ENCODE measurements at places on chromosomes 3 and 15.

DNA sequence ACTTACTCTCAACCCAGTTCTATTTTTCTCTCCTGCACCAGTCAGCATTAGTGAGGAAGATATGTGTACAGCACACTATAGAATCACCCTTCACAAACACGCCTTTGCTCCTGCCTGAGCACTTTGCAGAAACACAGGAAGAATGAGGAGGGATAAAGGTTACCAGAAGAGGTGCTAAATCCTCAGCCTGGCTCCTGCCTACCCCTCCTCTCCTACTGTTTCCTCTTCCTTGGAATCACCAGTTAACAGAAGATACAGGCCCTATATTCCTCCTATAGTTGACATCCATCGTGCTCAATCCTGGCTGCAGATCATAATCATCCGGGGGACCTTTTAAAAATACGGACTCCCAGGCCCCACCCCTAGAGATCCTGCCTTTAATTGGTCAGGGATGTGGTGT lies 28.9 kb downstream of the PARP15 start:
- no peak for DNase-seq

- DNase-seq = no peak
Measured at GRCh38 chr3:22244761-22245521, 493.9 kb upstream of the ZNF385D start.

DNA sequence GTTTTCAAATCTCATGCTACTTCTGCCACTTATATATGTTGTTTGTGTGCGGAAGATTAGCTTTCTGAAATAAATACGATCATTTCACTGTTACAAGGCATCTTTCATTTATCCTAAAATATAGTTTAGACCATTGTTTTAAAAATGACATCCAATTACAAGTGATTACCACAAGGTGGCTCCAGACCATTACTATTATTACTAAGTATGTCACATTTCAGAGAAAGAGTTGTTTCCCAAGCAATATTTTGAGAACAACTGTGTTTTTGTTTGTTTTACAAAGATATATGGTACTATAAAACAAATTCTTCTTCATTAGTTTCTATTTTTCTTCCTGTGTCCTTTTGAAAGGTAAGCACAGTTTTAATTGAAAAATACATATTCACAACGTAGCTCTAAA lies 136.0 kb upstream of the RAP2B start:
- peak; percentile 68 for DNase-seq

GRCh38 chr3:8505621-8506020 lies 4.0 kb downstream of the LMCD1 start:
- no peak for DNase-seq

DNA sequence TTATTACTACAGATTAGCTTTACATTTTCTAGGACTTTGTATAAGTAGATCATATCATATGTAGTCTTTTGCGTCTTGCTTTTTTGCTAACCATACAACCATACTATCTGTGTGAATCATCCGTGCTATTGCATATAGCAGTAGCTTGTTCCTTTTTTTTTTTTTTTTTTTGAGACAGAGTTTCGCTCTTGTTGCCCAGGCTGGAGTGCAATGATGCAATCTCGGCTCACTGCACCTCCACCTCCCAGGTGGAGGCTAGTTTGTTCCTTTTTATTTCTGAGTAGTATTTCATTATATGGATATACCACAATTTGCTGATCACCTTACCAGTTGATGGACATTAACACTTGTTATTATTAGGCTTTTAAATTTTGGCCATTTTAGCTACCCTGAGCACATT lies 54.5 kb upstream of the TBL1XR1 start:
- no peak for DNase-seq
